ENCODE measurements at places on chromosomes 5 and 9. TPM values are rescaled to one million over a fixed set of nuclear protein-coding genes. Genes with fewer than 3 reads are reported as not detected.

Gene SLC34A3
- not detected for total RNA-seq

Gene TMEM174
- total RNA-seq: not detected

Gene SPATA31D4
- total RNA-seq: not detected

Gene GALT
- total RNA-seq: 16.4 TPM

Gene CDH12
- not detected for total RNA-seq

Gene RC3H2
- 56.1 TPM for total RNA-seq

Gene SLC36A2
- not detected for total RNA-seq

Gene IL7R
- 1.4 TPM for total RNA-seq

Gene BAAT
- 0.24 TPM for total RNA-seq

Gene KCNIP1
- not detected for total RNA-seq

Gene IFNB1
- total RNA-seq: not detected

Gene ACTL7A
- not detected for total RNA-seq

Gene PIP5KL1
- total RNA-seq: 3.8 TPM

Gene FBP2
- not detected for total RNA-seq

All from tracheal epithelial cell (primary cell).